ENCODE measurements at places on chromosomes 2 and 18. TPM values are rescaled to one million over a fixed set of nuclear protein-coding genes. Genes with fewer than 3 reads are reported as not detected.

DNA sequence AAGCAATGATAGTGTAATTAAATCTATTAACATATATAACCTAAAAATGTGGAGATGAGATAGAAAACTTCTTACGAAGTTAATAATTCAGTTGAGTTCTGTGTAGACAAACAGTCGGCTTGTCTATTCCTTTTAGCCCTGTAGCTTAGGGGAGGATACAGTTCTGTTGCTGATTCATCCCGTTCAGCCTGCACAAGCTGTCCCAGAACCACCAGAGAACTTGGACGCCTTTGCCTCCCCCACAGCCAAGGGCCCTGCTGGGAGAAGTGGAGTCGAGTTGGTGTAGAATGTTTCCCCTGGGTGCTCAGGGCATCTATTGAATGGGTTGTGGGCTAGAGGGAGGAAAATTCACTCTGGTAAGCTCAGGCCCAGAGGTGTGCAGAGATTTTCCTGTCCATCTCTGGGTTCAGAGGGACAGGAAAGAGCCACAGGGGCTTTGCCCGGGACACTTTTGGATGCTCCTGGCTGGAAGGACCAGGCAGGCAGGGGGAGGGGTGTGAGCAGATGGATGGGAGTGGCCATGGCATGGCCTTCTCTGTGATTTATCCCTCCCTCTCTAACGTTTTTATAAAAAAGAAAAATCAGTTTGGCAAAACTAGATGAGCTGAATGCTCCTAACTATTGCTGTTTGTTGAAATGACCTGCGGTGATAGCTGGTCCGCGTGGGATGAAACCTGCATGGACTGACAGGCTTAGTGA, 42.8 kb upstream of the GALR1 start:
- DNase-seq = no peak

DNA sequence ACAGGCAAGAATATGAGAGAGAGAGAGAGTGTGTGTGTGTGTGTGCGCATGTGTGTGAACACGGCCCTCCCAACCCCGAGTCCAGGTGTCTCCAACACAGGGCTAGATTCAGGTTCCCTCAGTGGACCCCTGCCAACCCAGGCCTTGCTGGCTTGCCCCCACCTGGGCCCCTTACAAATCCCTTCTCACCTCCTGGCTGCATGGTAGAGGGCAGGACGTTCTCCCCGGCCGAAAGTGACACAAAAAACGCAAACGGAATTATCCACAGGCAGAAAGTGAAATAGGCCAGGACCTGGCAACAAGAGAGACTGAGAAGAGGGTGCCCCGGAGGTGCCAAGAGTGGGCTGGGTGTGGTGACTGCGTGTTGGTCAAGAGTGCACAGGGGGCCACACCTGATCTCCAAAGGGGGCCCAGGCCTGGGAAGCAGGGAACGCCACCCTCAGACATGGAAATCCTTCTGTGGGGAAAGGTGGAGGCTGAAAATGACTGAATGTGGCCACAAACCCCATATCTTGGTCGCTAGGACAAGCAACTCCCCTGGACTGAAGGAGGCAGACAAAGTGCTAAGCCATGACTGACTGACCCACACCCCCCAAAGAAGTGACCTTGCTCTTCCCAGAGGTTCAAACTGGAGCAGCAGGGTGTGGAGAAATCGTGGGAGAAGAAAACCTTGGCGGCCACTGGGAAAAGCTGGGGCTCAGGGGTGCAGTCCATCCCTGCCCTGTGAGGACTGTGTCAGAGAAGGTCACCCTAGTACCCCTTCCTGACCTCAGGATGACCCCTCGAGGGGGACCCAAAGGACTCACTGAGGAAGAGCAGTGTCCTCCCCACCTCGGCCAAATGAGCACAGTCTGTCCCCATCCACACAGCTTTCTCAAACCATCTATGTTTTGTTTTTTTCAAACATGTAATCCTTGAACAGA, 5.7 kb downstream of the TEX261 start:
- DNase-seq = no peak

DNA sequence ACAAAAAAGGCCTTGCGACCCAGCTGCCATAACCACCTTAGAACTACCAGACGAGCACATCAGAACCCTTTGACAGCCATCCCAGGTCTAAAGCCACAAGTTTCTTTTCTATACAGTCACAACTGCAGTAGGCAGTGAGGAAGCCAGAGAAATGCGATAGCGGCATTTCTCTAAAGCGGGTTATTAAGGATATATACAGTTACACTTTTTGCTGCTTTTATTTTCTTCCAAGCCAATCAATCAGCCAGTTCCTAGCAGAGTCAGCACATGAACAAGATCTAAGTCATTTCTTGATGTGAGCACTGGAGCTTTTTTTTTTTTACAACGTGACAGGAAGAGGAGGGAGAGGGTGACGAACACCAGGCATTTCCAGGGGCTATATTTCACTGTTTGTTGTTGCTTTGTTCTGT, 48.8 kb downstream of the FEZ2 start:
- peak; percentile 14 for DNase-seq

DNA sequence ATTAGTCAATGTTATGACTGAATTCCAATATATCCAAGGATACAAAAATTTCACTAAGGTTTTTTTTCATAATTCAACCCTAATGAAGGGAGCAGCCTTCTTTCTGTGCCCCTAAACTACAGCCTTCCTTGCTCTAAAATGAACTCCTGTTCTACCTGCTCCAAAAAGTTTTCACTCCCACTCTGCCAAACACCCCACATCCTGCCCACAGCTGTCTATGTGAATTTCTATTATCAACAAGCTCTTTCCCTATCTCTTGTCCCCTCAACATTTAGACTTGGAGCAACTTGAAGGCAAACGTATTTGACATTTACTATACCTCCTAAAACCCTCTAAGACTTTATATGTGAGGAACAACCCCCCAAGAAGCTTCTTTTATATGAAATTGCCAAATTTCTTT, 2.5 kb downstream of the STAT4 start:
- DNase-seq = peak; percentile 34

DNA sequence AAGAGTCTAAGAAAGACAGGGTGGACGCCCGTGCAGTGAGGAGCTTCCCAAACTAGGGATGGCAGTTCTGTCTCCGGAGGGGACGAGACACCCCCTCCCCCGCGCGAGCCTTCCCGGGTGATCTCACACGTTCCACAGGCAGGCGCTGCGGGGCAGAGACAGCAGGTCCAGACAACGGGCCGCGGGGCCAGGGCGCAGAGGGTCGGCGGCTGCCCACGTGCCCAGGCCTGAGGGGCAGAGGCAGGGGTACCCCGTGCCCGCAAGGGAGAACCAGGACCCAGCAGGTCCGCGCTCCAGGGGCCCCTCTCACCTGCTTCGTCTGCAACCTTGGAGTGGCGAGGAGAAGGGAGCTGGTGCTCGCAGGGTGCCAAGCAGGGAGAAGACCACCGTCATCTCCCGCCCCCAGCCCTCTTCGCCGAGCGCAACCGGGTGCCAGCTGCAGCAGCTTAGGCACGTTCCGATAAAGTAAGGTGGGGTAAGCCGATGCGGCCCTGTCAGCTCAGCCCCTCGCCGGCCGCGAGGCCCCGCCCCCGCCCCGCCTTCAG, at the start of gene GPR155:
Gene GPR155 (minus strand): TSS at position 467 of the 545 bp plus-strand sequence. CDS start 5,073 bp downstream, outside the sequence.
- peak; percentile 68 for DNase-seq

- DNase-seq = no peak
These were observed 600.8 kb downstream of the CPS1 start for GRCh38 chr2:211157211-211157610.

Gene DYNAP
- total RNA-seq = not detected

DNA sequence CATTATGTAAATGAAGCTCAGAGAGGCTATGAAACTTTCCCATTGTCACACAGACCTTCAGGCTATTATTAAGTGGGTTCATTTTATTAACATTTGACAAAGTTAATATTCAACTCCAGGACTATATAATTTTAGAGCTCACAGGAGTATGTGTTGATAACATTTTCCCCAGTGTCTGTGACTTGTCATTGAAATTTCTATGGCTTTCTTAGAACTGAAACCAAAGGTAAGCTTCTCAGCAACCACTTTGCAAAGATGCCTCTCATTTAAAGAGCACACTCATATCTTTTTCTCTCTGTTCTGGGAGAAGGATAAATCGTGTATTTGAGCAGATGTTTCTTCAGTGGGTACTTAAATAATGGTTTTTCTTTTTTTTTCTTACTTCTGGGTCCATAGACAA, 61.8 kb upstream of the LHCGR start:
- DNase-seq = no peak

Gene CTNNA2
- total RNA-seq = not detected

Gene ITPRIPL1
- 13.3 TPM for total RNA-seq

- DNase-seq = no peak
These were observed 59.8 kb downstream of the EPAS1 start for GRCh38 chr2:46356991-46357390.

- DNase-seq = no peak
These were observed 13.8 kb upstream of the PCBP1 start for GRCh38 chr2:70073493-70073892.

Gene CMPK2
- total RNA-seq = 7.7 TPM

GRCh38 chr2:19614066-19614465, 255.6 kb upstream of the OSR1 start:
- DNase-seq = no peak

Gene FAP
- total RNA-seq = not detected

DNA sequence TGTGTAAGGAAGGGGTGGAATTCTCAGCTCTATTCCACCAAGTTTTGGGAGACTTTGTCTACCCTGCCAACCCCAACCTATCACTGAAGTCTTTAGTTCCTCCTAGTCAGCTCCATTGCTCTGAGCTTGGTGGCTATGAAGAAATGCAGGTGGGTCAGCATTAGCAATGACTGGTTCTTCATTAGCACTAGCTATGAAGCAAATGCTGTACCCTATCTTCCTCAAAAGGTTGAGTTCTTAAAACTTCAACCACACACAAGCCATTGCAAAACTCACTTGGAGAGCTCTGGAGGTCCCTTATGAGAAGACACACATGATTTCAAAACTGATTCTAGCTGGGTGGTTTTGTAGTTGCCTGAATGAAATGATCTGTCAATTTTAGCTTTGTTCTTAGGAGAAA, 193.8 kb downstream of the IKZF2 start:
- no peak for DNase-seq

Gene PREPL
- total RNA-seq = 27.8 TPM

DNA sequence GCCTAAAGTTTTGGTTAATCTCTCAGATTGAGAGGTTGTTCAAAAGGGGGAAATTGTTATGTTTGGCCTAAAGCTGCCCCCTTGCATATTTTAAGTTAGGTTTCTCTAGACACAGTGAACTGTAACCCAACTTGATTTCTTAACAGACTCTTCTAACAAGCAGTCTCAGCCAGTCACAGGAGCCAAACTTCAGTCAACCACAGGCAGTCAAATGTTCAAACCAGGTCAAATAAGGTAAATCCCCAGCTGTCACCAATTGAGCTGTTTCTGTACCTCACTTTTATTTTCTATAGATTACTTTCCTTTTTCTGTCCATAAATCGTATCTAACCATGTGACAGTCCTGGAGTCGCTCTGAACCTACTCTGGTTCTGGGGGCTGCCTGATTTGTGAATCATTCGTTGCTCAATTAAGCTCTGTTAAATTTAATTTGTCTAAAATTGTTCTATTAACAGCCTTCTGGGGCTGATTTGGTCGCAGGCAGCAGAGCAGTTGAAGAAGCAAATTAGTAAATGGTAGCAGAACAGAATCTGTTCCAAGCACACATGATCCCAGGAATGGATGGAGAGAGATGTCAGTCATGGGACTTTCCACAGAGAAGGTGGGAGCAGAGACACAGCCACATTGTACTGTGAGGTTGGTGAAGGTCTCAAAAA, 16.4 kb upstream of the NFU1 start:
- DNase-seq = peak; percentile 72

- DNase-seq = no peak
These were observed 280.8 kb upstream of the RGPD4 start for GRCh38 chr2:107545851-107546250.

Gene NABP1
- total RNA-seq = 101 TPM

DNA sequence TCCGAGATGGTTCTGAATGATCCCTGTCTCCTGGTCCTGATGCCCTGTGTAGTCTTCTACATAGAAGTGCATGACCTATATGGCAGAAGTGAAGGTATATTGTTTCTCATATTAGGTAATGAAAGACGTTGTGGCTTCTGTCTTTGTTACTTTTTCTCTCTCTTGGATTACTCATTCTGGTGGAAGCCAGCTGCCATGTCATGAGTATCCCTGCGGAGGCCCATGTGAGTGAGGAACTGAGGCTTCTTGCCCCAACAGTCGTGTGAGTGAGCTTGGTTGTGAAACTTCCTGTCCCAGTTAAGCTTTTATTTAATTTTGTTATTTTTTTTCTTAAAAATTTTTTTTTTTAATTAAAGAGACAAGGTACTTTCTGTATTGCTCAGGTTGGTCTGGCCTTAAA, 134.7 kb downstream of the UBR3 start:
- DNase-seq = no peak

DNA sequence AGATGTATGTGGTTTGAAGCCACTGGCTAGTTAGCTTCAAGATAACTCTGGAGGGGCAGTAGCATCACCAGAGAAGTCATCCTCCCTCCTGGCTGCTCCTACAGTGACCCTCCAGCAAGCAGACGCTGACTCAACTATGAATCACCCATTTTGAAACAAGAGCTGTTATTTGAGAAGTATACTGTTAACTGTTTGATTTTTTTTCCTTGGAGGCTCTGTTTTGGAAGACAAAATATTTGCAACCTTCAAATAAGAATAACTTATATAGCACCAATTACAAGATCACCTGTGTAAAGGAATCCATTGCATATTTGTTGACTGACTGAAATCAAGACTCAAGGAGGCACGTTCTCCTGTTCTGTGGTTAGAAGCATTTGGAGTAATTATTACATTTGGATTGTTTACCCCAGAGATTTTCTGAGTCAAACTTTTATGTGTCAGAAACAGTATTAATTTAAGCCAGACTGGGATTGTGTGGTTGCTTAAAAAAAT, 313.8 kb downstream of the MTX2 start:
- DNase-seq = no peak

Gene LRRTM4
- total RNA-seq = not detected

GRCh38 chr2:60554074-60554645, 706 bp upstream of the BCL11A start:
- peak; percentile 29 for DNase-seq

DNA sequence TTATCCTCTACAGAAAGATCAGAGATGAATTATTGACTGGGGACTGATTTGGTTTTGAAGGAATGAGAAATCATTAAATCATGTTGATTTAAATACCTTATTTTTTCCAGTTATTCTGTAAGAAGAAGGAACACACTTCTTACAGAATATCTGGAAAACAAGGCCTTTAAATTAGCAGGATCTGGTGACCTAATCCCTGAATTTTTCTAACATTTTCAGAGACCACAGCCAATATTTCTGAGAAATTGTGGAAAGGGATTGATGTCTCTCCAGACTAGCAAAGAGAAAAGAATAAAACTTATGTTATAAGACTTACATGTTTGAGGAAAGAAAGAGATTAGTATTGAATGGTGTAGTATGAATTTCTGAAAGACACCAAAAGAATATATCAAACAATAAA, 104.0 kb downstream of the KCNE4 start:
- DNase-seq = no peak

Measured in activated naive CD4-positive, alpha-beta T cell treated with anti-CD3 and anti-CD28 coated beads for 36 hours (primary cell).